ENCODE measurements at places on chromosomes 13 and 19.

DNA sequence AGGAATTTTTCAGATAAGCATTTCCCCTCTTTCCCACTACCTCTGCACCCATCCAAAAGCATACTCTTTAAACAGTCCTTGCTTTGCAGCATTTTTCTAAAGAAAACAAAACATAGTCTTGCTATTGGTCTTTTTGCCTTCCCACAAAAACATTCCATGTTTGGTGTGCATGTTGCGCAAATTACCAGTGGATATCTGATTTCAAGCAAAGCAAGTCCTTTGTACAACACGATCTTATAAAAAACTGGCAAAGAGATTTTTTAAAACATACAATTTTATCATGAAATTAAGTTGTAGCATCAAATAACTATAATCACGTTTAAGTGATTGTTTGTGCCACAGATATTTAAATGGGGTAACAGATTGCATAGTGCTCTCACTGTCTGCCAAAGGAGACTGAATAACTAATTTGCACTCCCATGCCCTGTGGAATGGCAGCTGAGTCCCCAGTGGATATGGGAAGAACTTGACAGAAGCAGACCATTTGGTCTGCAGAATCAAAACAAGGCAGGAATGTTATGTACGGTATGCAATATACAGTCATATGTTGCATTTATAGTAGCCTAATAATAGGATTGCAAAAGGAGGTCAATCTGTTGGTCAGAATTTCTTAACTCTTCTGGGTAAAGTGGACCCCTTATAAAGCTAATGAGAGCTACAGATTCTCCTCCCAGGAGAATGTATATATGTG lies 285.7 kb downstream of the TBC1D4 start:
- DNase-seq, result no peak

GRCh38 chr13:36242761-36243160 lies 28.4 kb upstream of the SOHLH2 start:
- no peak for DNase-seq

GRCh38 chr19:33818411-33818810 lies 21.7 kb downstream of the KCTD15 start:
- no peak for DNase-seq

- DNase-seq, result no peak
These were observed 164.3 kb upstream of the TUBA3C start for GRCh38 chr13:19345916-19346422.

GRCh38 chr13:100646030-100646673 lies 28.4 kb downstream of the TMTC4 start:
- no peak for DNase-seq

GRCh38 chr19:48724796-48725753 lies 5.5 kb upstream of the MAMSTR start:
- DNase-seq, result no peak

- no peak for DNase-seq
These were observed 24.6 kb downstream of the CAB39L start for GRCh38 chr13:49419276-49419675.

DNA sequence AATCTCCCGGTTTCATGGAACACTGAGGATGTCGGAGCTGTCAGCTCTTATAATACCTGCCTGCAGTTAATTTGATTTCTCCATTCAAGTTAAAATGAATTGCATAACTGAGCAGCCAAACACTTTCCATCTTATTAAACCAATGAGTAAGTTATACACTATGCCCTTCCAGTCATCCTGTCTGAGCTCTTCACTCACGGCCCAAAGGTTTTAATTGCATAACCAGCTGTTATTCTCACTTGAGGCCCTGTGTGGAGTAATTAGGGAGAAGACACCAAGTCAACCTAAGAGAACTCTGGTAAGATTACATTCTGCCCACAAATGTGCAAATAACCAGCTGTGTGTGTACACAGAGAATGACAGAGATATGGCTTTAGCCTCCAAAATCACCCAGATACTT lies 303.5 kb downstream of the TBC1D4 start:
- DNase-seq, result no peak
